ENCODE measurements at places on chromosomes 6 and 20.
A peak's percentile ranks its signal among the peaks of the same experiment; 100 is the strongest.

- no peak for DNase-seq
These were observed 436.0 kb downstream of the HACE1 start for GRCh38 chr6:104423691-104424090.

GRCh38 chr20:11905460-11906179 lies 12.1 kb upstream of the BTBD3 start:
- no peak for DNase-seq

- DNase-seq = no peak
These were observed 102.7 kb downstream of the MBOAT1 start for GRCh38 chr6:20109526-20109925.

DNA sequence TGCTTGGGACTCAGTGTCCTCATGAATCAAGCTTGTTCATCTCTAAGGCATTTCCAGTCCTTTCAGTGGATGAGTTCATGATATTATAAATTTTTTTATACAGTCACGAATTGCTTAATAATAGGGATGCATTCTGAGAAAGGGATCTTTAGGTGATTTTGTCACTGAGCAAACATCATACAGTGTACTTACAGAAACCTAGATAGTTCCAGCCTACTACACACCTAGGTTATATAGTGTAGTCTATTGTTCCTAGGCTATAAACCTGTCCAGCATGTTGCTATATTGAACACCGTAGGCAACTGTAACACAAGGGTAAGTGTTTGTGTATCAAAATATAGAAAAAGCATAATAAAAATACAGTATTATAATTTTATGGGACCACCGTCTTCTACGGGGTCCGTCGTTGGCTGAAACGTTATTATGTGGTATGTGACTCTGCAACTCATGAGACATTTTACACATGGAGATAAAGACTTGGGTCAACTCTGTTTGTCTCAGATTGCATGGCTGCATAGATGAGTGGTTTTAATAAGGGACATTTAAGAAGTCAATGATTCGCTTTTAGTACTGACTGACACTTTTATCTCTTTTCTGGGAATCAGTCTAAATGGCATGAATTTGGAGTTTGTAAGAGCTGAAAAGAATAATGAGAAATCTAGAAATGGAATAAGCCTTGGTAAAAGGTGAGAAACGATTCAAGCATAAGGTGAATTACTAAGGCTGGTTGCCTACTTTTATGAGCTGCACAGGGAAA lies 33.2 kb downstream of the CLIC5 start:
- DNase-seq = no peak

DNA sequence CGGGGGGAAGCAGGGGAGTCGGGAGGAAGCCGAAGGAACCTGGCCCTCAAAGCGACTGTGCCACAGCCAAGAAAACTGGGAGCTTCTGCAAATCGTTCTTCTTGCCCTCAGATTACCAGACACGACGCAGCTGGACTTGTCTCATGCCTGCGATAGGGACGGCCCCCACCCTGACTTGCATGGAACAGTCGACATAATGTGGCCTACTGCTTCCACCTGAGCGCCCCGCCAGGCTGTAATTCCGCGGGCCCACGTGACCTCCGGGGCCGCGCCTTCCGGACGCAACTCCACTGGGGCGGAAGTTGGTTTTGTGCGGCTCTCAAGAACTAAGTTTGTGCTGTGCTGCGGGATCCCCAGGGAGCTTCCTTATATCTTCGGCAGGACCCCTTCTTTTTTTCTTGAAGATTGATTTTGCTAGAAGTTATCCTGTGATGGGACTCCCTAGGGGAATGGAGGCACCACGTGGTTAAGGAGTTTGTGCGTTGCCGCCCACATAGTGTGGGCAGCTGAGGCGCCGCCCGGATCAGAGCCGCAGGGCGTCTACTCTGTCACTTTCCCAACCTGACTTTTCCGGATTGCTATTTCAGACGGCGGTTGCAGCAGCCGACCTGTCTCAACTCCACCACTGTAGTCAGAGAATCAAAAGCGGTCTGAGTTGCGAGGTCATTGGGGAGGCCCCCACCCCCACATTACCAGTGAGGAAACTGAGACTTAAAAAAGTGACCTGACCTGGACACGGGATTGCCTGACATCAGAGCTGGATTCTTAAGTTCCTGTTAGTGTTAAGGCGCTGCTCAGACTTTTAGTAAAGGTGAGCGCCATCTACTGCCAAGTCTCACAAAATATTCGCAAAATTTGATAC lies 540 bp upstream of the CD164 start:
- peak; percentile 90 for DNase-seq

GRCh38 chr20:6705926-6706548 lies 61.4 kb upstream of the BMP2 start:
- no peak for DNase-seq

- no peak for DNase-seq
These were observed 49.1 kb downstream of the IRAK1BP1 start for GRCh38 chr6:78916411-78916810.

DNA sequence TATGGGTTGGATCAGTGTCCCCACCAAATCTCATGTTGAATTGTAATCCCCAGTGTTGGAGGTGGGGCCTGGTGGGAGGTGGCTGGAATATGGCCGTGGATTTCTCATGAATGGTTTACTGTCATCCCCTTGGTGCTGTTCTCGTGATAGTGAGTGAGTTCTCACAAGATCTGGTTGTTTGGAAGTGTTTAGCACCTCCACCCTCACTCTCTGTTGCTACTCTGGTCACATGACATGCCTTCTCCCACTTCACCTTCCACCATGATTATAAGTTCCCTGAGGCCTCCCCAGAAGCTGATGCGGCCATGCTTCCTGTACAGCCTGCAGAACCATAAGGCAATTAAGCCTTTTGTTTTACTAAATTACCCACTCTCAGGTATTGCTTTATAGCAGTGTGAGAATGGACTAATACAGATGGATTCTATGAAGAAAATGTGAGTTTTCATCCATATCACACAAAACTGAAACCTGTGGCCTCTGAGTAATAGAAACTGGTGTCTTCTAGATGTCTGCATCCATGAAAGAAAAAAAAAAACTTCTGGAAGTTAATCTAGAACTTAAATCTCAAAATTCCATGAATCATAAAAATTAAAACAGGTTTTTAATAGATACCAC lies 39.3 kb downstream of the MBOAT1 start:
- no peak for DNase-seq

DNA sequence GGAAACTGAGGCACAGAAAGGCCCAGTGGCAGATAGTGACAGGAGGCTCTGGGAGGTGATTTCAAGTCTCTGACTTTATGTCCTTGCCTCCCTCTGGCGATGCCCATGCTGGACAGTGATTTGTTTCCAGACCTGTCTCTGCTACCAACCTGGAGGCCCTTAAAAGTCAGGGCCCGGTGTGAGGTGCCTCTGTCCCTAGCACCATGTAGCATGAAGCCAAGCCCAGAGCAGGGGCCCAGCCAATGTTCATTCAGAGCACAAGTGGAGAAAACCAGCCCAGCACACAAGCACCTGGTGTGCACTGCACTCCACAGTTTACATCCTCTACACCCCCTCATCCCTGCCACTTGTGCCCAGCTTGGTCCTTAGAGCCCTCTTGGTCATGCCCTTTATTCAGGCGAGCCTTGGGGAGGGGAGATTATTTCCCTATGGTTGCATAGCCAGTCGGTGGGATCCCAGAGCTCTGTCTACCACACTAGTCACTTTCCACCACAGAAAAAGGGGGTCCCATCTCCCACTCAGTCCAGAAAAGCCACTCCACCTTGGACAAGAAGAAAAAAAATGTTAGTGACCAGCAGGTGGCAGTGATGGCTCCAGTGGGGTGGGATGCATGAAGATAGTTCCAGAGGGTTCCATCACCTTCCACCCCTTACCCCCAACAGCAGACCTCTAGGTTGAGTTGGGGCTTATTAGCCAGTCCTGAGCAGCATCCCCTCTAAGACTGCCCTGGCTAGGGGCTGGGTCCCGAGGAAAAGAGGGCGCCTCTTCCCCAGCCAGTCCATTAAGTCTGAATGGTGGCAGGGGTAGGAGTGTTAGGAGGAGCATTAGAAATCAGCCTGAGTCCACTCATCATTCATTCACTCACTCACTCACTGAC lies 30.9 kb downstream of the KIAA1755 start:
- DNase-seq = no peak

GRCh38 chr6:71351190-71351589 lies 62.6 kb downstream of the OGFRL1 start:
- no peak for DNase-seq

DNA sequence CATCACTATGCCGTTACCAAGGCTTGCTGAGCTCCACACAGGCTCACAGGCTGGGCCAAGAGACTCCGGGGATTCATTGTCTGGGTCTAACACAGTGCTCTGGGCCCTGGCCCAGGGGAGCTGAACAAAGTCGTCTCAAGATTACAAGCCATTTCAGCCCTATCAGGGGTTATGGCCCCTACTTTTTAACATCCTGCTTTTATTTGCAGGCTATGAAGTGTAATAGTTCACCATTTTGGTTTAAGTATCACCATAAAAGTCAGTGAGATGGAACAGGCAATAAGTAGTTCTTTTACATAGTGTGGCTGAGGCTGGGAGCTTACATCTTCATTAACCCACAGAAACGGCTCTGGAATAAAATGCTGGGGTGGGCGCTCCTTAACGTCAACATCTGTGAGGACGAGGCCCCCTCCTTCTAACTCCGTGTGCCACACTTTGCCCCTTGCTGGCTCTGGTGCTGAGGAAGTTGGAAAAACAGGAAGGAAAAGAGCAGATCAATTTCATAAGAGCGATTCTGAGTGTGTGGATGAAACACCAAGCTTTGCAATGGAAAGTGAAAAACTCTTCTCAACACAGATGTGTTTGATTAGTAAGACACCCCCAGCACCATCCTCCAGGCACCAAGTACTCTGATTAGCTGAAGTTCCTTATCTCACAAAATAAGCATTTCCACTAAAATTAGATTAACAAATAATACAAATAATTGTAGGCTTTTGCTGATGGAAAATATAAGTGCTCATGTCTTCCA lies 447.3 kb downstream of the MAFB start:
- no peak for DNase-seq

DNA sequence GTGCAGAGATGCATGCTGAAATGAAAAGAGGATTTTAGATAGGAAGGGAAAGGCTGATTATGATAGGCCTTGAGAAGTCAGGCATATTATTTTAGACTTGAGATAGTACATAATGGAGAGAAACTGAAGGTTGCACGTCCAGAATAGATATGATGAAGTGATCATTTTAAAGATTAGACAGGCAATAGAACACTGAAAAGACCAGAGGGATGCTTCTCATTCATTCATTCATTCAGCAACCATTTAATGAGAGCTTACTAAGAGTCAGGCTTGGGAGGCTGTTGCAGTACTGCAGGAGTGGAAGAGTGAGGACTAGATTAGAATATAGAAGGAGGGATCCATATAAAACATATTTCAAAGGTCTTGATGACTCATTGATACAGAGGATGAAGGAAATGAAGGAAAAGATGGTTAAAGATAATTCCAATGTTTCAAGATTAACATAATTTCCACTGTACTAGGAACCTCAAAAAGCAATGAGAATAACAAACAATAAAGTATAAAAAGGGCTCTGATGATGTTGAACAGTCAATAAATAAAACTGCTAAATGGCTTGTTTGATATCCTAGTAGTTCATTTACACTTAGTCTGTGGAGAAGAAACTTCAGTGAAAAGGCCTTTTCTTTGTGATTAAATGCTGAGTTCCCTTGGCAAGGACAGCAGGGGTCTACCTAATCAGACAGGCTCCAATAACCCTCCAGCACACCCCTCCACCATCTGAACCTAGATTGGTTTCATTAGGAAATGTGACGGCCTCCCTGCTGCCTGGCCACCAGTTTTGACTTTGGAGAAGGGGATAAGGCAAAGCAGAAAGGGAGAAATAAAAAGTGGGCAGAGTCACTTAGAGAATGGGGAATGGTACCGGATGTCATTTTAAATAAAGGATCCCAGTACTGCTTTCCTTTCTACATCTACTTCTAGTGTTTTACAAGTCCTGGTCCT lies 5.3 kb upstream of the FBXO9 start:
- DNase-seq = no peak

DNA sequence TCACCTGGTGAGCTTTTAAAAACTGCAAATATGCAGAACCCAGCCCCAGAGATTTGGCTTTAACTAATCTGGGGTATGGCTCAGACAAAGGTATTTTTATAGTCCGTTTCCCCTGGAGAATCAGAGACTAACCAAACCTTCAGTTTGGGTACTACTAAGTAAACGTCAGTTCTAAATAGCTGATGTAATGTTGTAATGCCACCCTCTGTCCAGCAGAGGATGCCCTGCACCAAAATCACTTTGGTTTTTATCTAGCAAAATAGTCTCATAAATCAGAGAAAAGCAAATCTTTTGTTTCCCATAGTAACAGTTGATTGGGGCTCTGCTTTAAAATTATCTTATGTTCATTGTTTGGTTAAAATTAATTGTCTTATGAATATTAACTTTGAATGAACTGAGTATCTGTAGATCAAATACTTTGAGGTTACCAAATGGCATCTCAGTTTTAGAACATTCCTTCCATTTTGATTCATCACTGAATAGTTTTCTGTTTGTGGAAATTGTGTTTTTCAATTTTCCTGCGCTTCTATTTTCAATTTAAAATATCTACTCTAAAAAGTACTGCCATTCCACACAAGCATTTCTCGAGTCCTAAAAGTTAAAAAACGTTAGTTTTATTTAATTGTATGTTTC lies 278.3 kb upstream of the PLCB4 start:
- peak; percentile 2 for DNase-seq

DNA sequence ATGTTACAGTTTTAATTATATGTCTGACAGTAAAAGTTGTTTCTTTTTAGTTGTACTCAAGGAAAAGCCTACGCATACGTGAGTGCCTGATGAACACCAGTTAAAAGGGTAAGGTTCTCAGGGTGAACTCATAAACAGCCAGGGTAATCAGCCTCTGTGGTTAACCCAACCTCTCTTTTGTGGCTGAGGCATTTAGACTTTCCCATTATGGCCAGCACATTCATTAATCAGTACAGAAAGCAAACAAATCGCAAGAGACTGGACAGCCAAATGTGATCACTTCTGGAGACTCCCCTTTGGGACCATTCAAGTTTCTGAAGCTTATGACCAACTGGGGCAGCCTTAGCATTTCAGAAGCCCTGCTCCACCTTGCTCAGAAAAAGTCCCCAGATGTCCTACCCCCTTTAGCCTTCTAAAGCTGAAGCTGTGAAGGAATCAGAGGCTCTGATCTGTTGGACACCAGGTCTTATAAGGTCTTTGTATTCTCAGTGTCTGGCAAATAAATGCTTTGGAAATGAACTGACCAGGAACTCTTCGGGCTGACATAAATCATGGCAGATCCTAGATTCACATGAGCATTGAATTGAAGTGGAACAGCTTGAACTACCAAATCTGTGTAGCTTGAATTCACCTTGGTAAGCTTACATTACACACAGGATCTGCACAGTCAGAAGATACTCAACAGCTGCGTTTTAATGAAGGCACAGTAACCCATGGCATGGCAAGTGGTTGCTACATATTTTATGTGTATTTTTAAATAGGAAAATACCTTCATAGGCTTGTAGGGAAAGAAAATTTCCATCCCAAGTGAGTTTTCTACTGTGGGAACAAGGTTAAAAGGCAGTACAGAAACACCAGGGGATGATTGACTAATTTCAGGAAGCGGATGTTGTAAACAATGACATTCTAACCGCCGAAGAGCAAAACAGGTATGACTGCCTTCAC lies 18.7 kb downstream of the IL20RA start:
- DNase-seq = no peak

- no peak for DNase-seq
These were observed 148.9 kb downstream of the NFATC2 start for GRCh38 chr20:51393571-51393970.
